Fibroblast of mammary gland (primary cell): ENCODE measurements at places on chromosomes 2 and 18.

GRCh38 chr18:76364282-76365259 lies 130.5 kb downstream of the ZNF516 start:
- no peak for DNase-seq

DNA sequence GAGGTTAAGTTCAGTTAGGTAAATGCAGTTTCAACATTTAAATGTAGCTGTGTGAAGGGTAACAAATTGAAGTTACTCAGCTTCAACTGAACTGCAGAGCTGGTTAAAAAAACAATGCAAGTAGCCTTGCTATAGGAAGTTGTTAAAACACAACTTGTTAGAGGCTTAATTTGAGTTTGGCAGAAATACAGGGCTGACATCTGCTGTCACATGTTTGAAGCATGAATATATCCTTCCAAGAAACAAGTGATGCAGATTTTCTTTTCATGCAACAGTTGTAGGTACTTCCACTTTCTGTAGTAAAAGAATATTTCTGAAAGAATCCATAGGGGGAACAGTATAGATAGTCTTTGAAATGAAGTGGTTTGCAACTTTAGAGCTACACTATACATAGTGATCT lies 208.7 kb upstream of the RASGRP3 start:
- DNase-seq, result peak; percentile 52

DNA sequence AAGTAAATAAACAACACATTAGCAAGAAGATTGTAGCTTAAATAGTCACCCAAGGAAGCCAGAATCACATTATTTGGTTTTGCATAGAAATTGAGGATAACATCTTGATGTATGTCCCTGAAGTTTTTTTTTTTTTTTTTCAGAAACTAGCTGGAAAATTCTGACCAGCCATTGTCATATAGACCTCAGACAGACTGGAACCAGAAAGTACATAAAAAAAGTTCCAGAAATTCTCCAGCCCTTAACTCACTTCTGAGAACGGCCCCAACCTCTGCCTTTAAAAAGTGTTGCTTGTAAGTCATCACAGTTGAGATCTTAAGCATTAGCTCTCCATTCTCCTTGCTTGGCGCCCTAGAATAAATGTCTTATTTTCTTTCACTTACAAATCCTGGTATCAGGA lies 350.5 kb downstream of the CCDC85A start:
- DNase-seq, result no peak

DNA sequence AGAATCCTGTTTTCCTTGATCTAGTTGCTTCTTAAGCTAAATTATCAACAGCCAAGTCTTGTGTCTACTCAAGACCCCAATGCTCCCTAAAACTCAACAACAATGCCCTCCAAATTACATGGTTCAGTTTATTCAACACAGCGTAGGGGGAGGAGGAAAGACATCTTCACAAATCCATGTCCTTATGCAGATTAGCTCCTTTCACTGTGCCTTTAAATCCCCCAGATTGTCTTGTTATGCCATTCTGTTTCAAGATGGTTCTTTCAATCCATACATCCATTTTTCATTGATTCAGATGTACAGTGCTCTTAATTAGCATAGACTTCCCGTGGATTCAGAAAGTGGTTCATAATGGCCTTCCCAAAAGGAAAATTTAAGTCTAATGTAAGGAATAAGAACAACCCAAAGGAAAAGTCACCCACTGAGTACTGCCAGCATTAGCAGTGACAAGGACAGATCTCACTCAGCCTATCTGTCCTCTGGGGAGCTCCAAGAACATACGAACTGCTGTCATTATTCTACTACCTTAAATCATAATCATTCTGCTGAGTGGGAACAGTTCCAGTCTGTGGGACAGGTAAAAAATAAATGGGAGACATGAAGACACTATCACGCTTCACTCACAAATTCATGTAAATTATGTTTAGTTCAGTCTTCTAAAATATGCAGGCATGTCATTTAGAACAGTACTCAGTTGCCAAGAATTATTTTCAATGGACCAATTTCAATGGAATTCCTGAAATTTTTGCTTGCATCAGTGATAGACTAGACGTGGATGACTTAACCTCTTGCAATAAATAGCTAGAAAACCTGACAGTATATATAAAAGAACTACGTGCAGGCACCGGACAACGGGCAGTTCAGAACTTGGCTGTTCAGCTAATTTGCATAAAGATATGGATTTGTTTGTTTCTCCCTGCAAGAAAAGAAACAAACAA lies 58.9 kb upstream of the RNU4ATAC start:
- peak; percentile 39 for DNase-seq

GRCh38 chr2:139201516-139201915 lies 421.3 kb upstream of the NXPH2 start:
- no peak for DNase-seq

DNA sequence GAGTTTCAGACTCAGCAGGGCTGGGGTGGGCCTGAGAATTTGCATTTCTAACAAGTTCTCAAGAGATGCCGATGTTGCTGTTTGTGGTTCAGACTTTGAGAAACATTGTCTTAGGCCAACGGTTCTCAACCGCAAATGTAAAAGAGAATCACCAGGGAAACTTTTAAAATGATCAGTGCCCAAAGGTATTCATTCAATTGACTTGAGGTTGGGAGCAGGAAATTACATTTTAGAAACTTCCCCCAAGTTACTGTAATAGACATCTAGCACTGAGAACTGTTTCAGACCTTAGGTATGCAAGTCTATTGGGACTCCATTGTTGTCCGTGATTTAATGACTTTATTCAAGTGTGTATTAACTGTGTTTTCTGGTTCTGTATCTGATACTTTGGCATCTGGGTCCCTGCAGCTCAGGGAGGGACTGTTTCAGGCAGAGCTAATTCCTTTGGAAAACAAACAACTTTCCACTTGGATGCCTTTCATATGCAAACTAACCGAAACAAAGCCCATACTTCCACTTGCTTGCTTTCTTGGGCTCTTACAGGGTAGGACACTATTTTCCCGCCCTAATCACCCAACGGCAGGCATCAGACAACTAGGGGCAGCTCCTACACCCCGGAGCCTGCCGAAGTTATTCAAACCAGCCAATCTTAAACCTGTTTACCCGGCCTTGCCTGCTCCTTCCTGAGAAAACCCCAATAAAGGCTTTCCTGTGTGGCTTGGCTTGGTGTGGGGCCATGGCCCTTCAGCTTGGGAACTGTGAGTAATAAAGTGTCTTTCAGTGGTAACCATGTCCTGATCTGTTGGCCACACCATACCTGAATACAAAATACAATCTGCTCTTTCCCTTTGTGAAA lies 97.6 kb downstream of the POLE4 start:
- DNase-seq, result no peak

DNA sequence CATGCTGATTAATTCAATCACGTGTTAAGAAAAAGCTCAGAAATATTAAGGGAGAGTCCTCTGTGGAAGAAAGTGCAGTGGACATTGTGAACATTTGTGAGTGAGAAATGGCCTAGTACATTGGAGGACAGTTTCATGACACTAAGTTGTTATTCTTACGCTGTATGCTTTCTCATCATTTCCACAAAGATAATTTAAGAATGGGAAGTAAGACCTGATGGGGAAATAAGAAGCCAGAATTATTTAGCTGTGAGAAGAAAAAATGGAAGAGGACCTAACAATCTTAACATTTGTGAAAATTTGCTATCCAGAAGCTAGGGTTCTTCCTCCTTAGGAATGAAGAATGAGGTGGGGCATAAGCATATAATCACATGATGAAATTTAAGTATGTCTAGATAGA lies 15.2 kb upstream of the RAPH1 start:
- DNase-seq, result no peak

DNA sequence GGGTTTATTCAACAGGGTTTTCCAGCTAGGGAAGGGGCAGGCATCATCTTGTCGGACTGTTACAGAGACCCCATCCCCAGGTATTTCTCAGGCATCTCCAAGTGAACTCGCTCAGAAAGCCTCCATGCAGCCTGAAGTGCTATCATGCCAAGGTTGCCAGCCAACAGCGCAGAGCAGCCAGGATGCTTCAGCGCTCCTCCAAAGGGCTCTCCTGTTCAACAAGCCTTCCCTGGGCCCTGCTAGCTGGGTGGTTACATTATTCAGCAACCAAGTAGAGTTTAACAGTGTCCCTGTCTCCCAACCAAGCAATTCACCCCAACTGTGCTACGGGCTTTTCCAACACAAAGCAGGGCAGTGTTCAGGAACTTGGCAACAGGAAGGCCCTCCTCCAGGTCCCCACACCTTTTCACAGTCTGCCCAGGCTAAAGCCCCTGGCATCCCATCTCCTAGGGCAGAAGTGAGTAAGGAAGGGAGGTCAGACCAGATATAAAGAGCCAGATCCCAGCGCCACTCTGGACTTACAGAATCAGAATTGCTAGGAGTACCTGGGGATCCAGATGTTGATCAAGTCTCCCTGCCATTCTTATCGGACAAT lies 52.9 kb downstream of the ZBTB7C start:
- DNase-seq, result no peak

DNA sequence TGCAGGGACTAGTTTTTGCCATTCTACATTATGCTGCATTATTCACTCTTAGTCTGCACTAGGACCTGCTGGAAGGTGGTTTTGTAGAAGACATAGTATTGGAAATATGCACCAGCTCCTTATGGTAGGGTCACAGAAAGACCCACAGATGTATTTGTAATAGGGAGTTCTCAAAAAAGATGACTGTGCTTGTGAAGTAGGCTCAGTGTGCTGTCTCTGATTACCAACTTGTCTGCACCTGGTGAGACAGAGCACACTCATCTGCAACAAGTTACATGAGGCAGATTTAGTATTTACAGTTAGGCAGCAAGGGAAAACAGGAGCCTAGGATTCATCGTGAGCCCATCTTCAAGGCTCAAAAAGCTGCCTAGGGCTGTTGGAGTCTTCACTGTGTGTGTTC lies 29.4 kb downstream of the RHBDD1 start:
- peak; percentile 8 for DNase-seq

DNA sequence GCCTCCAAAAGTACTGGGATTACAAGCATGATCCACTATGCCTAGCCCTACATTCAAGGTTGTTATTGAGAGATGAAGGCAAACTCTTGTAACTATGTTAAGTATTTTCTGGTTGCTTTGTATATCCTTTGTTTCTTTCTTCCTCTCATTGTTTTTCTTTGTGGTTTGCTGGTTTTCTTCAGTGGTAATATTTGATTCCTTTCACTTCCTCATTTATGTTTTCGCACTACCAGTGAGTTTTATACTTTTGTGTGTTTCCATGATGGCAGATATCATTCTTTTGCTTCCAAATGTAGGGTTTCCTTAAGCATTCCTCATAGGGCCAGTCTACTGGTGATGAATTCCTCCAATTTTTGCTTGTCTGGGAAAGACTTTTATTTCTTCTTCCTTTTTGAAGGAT lies 90.2 kb downstream of the NCK2 start:
- no peak for DNase-seq

GRCh38 chr2:148273158-148273691 lies 252.3 kb downstream of the MBD5 start:
- DNase-seq, result no peak

DNA sequence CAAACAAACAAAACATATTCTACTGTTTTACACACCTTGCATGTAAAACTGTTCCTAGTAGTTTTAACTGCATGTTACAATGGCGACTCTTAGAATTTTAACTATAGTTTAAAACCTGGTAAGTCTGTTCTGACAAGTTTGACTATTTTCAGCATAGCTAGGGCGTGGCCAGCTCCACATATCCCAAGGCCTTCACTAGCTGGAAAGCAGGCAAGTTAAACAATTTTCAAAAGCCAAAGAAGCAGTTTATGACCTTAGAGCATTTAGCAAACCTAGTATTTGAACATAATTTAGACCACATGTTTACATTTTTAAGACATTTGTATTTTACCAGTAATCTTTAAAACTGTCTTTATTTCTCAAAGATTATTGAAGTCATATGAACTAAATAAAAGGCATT lies 402.8 kb upstream of the SYT4 start:
- DNase-seq, result peak; percentile 49

DNA sequence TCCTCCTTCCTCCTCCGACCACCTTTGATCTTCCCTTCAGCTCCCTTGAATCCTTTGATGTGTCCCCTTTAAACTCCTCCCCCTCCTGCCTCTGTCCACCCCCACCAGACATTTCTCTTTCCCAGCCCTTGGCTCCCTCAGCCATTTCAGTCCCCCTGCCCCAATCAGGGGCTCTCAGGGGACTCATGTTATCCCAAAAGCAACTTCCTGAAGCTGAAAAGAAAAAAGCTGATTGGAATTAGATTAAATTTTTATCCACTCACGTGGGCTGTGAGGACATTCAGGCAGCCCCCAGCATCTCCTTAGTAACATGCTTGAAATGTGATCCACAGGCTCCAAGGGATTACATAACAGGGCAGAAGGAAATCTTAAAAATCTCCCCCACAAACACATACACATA lies 81.3 kb downstream of the NEURL3 start:
- DNase-seq, result peak; percentile 49

DNA sequence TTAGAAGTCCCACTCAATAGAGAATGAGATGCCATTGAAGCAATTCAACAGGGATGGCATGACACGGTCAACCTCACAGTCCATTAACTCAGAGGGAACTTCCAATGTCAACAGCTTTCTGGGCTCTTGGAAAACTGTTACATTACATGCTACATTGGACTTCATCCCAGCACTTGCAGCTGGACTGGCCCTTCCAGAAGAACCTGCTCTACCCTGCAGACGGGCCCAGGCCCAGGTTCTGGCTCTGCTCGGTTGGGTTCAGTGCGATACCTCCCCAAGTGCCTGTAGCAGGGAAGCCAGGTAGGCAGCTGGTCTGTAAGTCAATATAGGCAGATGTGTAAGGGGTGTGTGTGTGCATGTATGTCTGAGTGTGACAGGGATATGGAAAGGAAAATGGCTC lies 12.9 kb downstream of the LAMA1 start:
- DNase-seq, result no peak

GRCh38 chr2:138503087-138503442 lies 1.5 kb downstream of the SPOPL start:
- DNase-seq, result no peak

- DNase-seq, result no peak
Measured at GRCh38 chr18:59040770-59041148, 98.9 kb upstream of the SEC11C start.

- no peak for DNase-seq
Measured at GRCh38 chr2:30947686-30948085, 140.4 kb upstream of the CAPN13 start.

DNA sequence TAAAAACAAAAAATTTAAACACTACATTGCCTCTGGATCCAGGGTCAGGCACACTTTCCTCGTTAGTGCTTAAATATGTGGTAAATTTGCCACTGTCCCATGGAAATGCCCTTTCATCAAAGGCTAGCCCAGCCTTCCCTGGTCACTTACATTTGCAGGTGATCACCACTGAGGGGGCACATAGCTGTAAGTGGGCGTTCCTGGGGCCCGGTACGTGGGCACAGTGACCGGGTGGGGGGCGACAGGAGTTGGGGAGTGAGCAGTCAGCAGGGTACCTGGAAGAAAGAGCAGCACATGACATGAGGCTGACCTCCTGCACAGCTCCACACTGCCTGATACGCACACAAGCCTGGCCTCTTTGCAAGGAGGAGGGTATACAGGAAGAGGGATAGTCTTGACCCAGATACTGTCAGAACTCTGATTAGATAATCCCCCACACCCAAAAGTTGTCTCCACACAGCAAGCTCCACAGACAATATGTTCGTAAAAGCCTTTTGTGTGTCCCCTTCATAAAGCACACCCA lies 40.5 kb downstream of the FAM168B start:
- no peak for DNase-seq
